SK-N-SH treated with all-trans-retinoic acid at 6 μM for 48 hours (cell line): ENCODE measurements at places on chromosomes 11 and 22.

DNA sequence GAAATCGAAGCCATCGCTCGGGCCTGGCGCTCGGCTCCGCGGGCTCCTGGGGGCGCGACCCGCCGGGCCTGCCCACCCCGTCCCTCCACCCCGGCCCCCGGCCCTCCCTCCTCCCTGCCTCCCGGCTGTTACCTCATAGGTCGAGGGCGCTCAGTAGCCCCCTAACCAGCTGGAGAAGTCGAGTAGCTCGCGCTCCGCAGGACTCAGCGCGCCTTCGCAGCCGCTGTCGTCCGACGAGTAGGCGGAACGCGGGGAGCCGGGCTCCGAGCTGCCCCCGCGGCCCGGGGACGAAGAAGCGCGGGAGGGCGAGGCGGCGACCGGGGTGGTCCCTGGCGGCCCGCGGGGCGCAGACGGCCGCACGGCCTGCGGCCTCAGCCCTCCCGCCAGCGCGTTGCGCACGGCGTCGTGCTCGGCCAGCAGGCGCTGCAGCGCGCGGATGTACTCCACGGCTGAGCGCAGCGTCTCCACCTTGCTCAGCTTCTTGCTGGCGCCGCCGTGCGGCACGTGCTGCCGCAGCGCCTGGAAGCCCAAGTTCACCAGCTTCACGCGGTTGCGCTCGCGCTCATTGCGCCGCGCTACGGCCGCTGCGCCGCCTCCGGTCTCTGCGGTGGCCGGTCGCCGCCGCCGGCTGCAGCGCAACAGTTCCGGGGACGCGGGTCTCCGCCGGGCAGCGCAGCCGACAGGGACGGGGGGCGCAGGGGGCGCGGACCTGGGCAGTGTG is 627 bp downstream of the ASCL2 start:
- ATAC-seq: peak; percentile 68

- ATAC-seq: no peak
These were observed 521 bp upstream of the PTS start for GRCh38 chr11:112225753-112226061.

DNA sequence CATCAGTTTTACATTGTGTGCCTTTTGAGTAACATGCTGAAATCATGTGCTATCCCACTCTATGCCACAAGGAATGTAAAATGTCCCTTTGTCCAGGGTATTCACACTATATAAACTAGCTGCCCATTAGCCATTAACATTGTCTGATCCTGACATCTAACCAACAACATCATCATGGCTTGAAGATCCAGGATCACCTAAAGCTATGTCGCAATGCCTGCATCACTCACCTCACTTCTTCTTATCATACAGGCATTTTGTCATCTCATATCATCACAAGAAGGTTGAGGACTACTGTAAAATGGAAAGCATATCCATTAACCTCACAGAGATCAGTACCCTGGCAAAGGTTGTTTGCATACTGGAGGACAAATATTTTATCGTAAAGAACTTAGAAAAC is 742.3 kb downstream of the DLG2 start:
- ATAC-seq: no peak

DNA sequence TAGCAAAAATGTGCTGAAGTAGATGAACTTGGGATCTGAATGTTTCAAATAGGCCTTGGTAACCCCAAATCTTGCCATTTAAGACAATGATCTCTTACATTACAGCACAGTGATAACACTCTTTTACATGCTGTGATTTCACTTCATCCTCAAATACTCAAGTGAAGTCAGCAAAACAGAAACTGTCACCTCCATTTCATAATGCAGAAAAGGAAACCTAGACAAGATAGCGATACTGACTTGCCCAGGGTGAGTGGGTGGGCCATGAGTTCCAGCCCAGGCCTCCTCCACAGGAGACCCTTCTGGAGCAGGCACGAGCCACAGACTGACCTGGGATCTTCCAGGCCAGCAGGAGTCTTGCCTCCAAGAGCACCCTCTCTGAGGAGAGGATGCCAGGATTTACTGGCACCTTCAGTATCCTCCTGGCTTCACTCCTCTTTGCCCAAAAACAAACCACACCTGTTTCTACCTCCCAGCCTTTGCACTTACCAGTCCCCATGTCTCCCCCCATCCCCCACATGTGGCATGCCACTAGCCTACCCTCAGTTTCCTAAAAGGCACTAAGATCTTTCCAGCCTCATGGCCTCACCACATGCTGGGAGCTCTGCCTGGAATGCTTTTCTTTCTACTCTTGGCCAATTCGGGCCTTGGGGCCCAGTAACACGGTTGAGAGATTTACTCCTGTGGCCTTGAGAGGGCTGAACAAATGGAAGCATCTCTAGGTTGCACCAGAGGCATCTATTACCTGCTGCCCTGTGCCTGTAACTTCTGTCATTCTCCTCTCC is 1.9 kb upstream of the DGAT2 start:
- no peak for ATAC-seq

GRCh38 chr22:35684732-35685131 is 32.9 kb upstream of the APOL5 start:
- ATAC-seq: no peak

DNA sequence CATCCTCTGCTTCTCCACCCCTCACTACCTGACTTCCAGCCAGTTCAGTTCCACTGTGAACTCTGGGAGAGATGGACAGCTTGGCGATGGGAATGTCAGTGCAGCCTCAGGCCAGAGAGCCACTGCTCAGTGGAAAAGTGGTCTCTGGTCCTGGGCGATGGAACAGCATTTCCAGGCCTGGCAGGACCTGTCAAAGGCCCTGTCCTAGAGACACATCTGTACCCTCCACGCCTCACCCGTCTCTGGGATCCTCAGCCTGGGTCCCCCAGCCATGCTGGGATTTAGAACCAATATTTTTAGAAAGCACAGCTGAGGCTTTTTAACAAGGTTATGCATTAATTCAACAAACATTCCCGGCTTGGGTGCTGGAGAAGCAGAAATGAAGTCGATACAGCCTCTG is 165.7 kb downstream of the MN1 start:
- no peak for ATAC-seq

DNA sequence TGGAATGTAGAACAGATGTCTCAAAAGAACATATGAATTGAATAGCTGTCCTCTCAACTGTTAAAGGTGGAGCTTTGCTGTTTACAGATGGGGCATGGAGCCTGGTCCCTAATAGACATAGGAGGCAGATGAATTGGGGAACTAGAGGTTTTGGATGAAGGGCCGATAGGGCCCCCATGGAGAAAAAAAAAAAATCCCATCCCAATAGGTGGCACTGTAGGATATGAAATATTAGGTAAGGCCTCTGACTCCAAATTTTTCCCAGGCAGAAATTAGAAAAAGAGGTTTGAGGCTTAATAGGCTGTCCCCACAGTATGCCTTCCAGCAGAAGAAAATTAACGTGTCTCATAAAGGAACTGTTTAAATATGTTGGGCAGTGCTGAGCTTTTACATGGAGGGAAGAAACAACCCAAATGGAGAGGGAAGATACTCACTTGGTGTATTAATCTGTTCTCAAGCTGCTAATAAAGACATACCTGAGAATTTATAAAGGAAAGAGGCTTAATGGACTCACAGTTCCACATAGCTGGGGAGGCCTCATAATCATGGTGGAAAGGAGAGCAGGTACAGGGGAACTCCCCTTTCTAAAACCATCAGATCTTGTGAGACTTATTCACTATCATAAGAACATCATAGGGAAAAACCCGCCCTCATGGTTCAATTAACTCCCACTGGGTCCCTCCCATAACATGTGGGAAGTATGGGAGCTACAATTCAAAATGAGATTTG is 30.1 kb upstream of the TMEM45B start:
- no peak for ATAC-seq

DNA sequence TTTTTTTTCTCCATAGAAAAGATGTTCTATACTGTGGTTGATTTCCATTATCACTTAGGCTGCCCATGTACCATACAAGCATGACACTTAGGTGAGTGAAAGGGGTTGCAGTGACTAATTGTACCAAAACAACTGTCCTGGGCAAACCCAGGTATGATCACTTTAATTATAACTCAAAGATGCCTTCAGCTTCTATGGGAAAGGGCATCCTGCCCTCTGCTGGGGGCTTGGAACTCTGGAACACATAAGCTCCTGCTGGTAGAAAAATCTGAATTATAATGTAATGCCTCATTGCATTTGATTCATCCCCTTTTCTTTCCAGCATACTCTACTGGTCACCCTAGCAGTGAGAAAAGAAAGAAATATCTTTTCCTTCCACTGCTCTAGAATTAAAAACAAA is 206.3 kb downstream of the DDX10 start:
- ATAC-seq: peak; percentile 74
